Germinal center (tissue), 1 donor: ENCODE measurements at places on chromosomes 2 and 18.

DNA sequence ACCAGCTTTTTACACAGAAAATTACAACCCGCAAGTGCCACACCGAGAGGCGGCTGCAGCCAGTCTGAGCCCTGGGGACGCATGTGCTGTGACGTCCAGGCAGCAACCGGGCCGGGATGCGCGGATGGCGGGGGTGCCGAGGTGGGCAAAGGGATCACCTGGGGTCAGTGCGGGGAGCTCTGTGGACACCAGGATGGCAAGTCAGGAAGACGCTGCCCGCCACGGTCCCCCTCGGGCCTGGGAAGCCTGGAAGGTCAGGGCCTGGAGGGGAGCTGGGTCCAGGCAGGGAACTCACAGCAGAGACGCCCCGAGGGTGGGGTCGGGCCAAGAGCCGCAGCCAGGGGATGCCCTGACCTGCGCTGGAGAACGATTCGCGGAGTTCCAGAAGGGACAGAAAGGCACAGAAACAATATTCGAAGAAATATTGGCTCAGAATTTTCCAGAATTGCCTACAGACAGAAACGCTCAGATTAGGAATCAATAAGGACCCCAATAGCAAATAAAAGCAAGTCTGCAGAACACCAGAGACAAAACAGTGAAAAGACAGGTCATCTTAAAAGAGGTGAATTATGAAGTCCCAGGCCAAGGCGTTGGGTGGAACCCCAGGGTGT is 11.7 kb upstream of the KIF1A start:
- no peak for DNase-seq

- no peak for DNase-seq
Observed at GRCh38 chr2:239609607-239610310, 208.9 kb upstream of the HDAC4 start.

DNA sequence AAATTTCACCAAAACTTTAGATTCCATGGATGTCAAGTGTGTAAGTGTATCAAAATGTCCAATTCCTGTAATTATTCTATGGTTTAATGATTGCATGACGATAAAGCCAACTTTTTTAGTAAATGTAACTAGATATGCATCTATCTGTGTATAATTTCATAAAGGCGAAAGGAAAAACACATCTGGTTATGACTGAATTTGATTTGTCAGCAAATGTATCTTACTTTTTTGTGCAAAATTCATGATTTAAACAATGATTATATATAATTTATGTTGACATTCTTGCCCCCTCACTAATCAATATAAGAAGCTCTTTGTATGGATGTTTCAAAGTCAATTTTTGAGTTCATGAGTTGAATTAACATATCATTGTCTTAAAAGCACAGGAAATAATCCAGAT is 138.5 kb downstream of the KCNJ3 start:
- DNase-seq = no peak

DNA sequence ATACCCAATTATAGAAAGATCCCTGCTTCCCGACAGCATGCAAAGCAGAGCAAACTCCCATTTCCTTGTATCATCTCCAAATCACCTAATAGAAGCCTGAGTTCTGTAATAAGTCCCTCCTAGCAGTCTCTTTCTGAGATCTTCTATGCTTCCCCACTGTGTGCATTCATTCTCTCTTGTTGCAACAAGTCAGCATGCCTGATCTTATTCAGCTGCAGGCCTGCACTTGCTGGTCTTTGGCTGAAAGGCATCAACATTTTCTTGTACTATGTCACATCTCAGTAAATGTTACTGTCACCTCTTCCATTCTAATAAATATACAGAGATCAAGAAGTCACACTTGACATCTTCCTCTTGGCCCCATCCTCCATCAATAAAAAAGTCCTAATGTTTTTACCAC is 449.9 kb upstream of the MEX3C start:
- no peak for DNase-seq

DNA sequence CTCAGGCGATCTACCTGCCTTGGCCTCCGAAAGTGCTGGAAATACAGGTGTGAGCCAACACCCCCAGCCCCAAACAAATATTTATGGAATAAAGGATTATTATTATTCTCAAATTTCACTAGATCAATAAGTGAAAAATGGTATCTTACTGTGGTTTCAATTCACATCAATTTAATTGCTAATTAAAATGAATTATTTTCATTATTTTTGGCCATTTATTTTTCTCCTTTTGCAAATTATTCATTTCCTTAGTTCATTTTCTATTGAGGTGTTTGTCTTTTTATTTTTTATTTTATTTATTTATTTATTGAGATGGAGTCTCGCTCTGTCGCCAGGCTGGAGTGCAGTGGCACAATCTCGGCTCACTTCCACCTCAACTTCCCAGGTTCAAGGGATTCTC is 11.9 kb upstream of the HS6ST1 start:
- DNase-seq = no peak
